ENCODE measurements at places on chromosomes 5 and 9.

- no peak for DNase-seq
Measured at GRCh38 chr9:107086460-107086859, 196.6 kb upstream of the RAD23B start.

GRCh38 chr5:147017621-147018020, 139.1 kb upstream of the PPP2R2B start:
- no peak for DNase-seq

DNA sequence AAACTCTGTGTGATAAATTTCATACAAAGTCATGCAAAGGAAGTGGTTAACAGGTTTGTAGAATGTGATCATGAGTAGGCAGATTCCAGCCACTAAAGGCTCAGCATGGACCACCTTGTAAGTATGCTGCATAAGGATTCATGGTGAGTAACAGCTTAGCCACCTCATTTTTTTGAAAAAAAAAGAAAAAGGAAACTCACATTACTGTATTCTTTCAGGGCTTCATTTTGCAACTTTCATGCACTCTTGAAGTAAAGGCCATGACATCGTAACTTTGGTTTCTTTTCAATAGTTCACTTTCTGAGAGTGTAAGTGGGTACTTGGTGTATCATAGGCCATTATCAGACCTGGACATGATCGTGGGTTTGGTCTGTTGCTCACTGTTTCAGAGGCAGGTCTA, 175.1 kb downstream of the PCSK1 start:
- no peak for DNase-seq

- no peak for DNase-seq
Measured at GRCh38 chr5:175582697-175583096, 75.2 kb upstream of the HRH2 start.

DNA sequence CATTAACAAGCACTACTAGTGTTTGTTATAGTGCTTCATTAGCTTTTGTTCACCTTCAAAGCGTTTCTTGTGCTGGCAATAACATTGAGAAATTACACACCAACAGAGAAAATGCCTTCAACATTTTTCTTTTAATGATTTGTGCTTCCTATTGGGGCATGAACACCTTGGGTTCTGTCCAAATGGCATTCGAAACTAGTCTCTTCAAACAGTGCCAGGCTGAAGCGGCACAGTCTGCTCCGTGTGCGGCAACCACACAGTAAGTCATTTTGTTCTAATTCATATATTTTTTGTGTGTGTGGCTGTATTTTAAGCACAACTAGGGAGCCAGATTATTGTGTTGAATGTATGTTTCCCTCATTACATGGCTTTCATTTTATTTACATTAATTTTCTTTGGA, 414.7 kb upstream of the SGCD start:
- DNase-seq, result no peak

DNA sequence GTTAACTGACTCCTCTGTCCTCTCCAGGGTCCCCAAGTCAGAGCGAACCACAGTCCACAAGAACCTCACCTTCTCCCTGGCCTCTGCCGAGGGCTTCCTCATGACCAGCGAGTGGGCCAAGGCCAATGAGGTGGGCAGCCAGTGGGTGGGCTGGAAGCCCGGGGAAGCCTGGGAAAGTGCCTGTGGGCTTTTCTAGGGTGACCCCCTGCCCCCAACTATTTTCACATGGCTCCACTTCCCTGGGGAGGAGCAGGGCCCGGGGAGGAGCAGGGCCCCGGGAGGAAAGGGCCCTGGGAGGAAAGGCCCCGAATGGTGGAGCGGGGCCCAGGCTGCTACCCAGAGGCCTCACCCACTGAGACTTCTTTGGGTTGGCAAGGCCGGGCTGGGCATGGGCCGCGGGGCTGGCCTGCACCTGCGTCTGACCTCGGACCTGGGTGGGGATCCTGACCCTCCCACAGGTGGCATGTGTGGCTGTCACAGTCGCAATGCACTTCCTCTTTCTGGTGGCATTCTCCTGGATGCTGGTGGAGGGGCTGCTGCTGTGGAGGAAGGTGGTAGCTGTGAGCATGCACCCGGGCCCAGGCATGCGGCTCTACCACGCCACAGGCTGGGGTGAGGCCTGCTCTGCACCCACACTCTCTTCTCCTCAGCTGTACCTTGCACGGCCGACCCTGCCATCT, 17.9 kb downstream of the ADGRD2 start:
- DNase-seq, result no peak

DNA sequence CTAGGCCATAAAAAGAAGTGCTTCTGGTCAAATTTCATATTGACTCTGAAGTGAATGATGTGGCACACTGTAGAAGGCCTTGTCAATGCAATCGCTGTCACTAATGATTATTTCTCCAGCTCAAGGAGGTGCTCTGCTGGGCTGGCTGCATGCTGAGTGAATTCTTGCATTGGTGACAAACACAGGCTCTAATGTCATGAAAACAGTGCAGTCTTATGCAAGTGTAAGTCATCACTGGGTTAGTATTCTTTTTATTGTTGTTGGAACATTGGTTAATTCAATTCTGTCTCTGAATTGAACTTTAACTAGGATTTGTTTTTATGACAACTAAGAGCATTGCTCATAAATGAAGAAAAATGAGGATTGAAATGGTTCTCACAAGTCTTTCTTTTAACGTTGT, 57.3 kb upstream of the CD180 start:
- peak; percentile 14 for DNase-seq

DNA sequence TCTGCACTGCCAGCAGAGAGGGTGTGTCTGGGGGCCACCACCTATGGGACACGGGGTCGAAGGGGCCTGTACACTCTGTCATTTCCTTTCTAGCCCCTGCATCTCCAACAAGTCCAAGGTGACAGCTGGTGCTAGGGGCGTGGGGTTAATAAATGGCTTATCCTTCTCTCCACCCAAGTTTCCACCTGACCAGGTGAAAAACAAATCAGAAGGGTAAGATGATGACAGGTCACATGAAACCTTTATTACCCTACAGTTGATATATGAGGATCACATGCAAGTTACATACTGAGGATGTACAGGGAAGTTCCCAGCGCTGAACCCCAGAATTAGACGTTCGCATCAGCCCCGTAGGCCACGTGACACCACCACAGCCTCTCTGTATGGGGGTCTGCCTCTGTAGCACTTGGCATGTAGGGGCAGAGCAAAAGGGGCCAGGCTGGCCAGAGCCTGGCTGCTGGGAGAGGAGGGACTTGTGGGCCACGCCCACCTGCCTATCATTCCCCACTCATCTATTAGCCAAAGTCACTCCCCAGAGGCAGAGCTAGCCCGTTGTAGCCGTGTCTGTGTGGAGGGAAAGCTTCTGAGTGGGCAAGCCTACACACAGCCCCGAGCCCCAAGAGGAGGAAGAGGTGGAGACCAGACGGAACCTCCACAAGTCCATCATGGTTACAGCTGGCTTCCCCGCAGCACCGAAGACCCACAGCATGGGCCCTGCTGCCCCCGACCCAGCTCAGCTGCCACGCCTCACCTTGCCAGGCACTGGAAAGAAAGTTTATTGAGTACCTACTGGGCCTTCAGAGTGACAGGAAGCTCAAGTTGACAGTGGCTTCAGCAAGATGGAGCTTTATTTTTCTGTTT, 2.2 kb downstream of the TMEM141 start:
- DNase-seq, result no peak

GRCh38 chr9:15965246-15965745, 412.5 kb downstream of the CCDC171 start:
- DNase-seq, result no peak

GRCh38 chr9:16102154-16102553, 549.3 kb downstream of the CCDC171 start:
- no peak for DNase-seq

Measured in NCI-H1436 treated with DMSO at 0.1 percent for 48 hours (cell line).